Daoy (cell line): ENCODE measurements at places on chromosomes 5 and 9. TPM values are rescaled to one million over a fixed set of nuclear protein-coding genes. Genes with fewer than 3 reads are reported as not detected.

GRCh38 chr9:131346559-131346958 lies 47.3 kb upstream of the PRRC2B start:
- no peak for DNase-seq

DNA sequence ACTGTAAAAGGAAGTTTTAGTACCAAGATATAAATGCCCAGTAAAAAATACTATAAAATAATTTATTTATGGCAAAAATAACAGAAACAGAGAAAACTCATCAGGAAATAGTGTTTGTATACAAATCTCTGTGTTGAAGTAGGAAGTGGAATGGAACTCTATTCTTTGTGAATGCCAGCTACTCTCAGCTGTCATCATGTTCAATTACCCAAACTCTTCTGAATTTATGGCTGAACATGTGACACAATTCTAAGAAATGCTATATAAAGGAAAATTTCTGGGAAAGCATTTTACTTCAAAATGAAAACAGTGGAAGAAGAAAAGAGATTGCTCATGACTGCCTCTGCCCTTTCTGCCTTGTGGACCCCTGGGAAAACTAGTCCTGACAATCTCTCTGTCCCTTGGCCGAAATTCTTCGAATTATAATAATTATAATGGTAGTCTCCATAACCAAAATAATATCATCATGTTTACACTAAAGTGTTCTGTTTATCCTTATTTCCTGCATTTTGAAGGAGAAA lies 522.3 kb upstream of the ST8SIA4 start:
- no peak for DNase-seq

The PPP2R2B gene
- total RNA-seq = 3.8 and 5.0 TPM in 2 replicates

The FST gene
- 0.91 and 1.7 TPM in 2 replicates for total RNA-seq

The INSYN2B gene
- 5.6 and 11.1 TPM in 2 replicates for total RNA-seq
